Activated CD8-positive, alpha-beta memory T cell treated with anti-CD3 and anti-CD28 coated beads, Interleukin-2, amount 50 U/mL, for 48 hours (primary cell): ENCODE measurements at places on chromosomes 5 and 9.

GRCh38 chr9:34158362-34158869, 20.4 kb upstream of the UBAP1 start:
- no peak for DNase-seq

- no peak for DNase-seq
Measured at GRCh38 chr9:112508377-112508776, 21.8 kb downstream of the KIAA1958 start.

- peak; percentile 90 for DNase-seq
Measured at GRCh38 chr9:135926402-135927194, 19.3 kb upstream of the CAMSAP1 start.

GRCh38 chr5:96297290-96297689, 135.8 kb downstream of the PCSK1 start:
- DNase-seq = no peak

DNA sequence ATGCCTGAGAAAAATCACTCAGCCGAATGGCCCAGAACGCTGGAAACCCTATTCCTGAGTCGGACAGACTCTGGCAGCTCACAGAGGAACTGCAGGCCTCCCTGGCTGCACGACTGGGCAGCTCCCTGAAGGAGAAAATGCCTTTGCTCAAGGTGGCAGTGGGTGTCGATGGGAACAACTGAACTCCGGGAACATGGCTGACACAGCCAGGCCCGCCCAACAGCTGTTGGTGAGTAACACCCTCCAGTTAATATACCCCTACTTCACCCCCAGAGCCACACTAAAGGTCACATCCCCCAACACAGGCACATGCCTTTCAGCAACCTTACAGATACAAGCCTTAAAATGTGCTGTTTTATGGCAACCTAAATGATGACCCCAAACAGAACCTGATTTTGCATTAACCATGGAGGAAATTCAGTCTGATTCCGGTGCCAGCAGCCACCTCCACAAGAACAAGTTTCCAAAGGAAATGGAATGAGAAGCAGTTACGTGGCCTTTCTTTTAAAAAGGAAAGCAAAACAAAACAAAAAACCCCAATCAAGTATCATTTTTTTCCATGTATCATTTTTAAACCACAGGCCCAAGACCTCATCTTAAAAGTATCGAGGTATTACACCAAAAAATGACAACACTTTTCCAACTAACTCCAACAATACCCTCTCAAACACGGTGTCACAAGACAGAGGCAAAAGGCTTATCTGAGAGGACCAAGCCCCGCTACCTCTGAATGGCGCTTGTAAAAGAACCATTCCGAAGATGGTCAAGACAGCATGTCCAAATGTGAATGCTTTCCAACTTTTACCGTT, 3.1 kb downstream of the KLF9 start:
- peak; percentile 63 for DNase-seq

DNA sequence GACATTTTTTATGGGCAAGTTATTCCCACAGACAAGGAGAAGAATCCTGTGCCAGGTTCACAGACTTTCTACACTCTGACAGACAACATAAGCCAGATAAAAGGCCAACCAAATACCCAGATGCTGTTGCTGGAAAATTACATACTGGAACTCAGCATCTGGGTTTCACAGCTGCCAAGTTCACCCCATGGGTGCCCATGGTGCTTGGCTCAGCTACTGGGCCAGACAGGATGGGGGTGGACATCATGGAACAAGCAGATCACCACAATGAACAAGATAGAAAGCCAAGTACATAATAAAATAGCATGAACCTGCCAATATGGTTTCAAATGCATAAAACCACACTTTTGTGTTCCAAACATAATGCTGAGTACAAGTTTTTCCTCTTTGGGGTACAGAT, 999.8 kb downstream of the NR2F1-AS1 start:
- DNase-seq = no peak

DNA sequence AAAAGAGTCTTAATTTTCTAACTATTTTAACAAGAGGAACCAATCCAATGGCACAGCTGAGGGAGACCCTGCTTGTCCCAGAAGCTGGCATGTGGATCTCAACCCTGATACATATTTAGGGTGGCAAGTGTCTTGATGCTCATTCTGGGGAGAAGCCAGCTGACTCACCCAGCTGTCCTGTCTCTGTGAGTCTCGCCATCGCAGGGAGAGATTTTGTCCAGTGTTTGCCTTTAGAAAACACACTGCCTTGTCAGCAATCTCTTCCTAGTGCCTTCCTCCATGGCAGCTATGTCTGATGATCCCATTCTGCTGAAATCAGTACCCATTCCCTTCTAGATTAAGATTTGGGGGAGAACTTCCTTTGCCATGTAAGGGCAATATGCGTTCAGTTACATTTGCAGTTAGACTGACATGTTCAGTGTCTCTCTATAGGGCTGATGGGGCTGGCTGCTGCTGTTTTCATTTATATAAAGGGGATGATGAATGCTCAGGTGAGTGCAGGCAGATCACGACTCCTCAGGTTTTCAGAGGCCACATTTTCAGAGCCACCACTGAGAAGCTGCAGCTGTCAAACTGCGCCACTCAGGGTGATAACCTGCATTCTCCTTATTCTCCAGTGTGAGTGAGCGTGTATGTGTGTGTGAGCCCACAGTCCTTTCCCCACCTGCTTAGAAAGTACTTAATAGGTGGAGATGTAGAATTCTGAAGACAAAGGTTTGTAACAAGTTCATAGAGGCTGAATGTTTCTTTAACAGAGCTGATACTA, 217.0 kb downstream of the GAS1 start:
- DNase-seq = no peak

DNA sequence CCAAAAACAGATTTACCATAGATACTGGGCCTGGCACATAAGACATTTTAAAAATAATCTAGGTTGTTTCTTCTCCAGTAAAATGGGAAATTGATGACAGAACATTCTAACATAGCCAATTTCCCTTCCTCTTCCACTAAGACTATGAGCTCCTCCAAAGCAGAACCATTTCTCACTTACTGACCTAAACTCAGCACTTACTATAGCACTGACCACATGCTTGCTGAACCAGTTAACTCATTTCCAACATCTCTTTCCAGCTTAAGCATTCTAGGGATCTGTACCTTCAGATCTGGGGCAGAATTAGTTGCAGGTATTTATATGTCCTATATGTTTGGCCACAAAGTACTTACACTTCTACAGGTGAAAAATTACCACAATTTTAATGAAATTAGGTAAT, 58.9 kb downstream of the TTC39B start:
- no peak for DNase-seq

DNA sequence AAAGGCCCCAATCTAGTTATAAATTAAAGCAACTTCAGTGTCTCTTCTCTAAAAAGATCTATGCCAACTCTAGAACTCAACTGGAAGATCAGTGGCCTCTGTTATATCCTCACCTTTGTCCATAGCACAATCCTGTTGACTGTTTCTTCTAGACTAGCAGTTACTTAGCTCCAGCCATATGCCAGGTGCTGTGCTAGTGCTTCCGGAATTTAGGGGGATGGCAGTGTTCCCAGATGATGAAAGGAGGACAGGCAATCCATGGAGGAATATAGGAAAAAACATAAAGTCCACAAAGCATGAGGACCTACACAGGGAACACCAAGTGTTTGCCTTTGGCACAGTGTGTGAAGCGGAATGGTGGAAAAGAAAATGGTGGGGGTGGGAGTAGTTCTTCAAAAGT, 214.3 kb downstream of the MAPKAP1 start:
- DNase-seq = no peak

DNA sequence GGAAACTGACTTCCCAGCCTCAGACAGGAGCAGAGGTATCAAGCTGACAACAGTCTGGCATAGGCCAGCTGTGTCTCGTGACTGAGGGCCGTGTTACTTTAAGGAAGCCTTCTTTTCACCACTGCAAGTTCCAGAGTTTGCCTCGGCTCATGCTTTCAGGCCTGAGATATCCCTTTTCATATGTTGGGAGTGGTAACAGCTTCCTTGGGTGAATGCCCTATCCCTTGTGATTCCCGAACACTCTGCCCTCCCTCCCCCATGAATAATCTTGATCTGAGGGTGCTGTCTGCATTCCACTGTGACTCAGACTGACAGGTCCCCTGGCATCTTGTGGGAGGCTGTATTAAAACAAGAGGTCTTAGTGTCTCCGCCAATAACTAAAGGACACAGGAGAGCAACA, 49.7 kb upstream of the ARL15 start:
- DNase-seq = no peak

- DNase-seq = no peak
Measured at GRCh38 chr5:134649163-134649835, 714 bp downstream of the SEC24A start.

DNA sequence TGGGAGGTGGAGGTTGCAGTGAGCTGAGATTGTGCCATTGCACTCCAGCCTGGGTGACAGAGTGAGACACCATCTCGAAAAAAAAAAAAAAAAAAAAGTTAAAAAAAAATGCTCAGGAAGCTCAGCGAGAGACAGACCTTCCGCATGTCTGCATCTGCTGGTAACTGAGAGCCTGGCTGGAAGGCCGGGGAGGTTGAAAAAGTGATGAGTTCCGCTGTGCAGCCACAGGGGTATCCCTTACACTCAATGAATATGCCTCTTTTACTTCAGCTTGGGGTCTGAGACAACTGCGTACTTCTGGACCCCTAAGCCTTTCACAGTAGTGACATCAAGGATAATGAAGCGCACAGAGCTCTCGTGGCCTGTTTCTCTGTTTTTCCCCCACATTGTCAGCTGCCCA, 179.9 kb upstream of the KLF4 start:
- DNase-seq = no peak

- DNase-seq = no peak
Measured at GRCh38 chr9:124964604-124965003, 23.7 kb upstream of the GOLGA1 start.
